ENCODE measurements at places on chromosomes 1 and 21.

GRCh38 chr1:55572878-55573734, 357.9 kb upstream of the USP24 start:
- DNase-seq, result no peak

DNA sequence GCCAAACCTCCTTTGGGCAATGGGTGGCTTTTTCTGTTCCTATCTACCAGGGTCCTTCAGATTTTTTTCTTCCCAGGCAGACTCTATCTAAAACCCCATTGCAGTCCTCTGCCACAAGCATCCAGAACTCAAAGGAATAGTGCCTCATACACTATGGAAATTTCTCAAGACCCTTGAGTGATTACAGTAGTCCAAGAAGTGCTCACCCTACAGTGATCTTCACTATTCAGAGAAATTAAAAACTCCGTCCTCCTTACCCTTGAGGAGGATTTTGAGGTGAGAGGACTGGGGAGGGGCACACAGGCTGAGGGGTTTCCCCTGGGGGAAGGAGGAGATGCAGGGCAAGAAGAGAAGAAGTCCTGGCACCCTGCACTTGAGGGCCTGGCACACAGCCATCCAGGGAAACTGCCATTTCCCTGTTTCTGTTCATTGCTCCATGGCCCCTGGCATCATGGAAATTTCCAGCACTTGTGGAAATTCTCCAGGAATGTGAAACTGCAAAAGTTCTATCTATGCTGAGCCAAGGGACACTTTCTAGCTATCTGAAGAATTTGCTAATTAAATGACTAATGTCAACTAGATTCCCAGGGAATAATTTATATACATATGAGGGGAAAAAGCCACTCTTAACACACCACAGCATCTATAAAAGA, 102.5 kb upstream of the ATP1B1 start:
- DNase-seq, result no peak

- DNase-seq, result peak; percentile 76
These were observed 122.2 kb downstream of the CCDC185 start for GRCh38 chr1:223515421-223515820.

DNA sequence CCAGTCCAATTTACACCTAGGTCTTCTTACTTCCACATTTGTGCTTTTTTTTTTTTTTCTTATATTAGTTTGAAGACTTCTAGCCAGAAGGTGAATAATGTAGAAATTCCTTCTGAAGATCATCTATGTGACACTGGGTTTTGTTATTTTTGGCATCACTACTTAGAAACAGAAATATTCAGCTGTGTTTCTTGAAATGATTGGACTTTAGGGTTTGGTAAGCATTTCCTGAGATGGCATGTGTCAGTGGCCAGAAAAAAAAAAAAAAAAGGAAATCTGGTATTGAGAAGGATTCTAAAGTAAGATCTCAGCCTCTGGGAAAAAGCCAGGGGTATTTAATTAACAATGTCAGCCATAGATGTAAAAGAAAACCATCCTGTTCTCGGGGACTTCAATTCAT, 43.4 kb upstream of the LRRC8C start:
- no peak for DNase-seq

GRCh38 chr1:221823149-221823548, 81.3 kb upstream of the DUSP10 start:
- no peak for DNase-seq

DNA sequence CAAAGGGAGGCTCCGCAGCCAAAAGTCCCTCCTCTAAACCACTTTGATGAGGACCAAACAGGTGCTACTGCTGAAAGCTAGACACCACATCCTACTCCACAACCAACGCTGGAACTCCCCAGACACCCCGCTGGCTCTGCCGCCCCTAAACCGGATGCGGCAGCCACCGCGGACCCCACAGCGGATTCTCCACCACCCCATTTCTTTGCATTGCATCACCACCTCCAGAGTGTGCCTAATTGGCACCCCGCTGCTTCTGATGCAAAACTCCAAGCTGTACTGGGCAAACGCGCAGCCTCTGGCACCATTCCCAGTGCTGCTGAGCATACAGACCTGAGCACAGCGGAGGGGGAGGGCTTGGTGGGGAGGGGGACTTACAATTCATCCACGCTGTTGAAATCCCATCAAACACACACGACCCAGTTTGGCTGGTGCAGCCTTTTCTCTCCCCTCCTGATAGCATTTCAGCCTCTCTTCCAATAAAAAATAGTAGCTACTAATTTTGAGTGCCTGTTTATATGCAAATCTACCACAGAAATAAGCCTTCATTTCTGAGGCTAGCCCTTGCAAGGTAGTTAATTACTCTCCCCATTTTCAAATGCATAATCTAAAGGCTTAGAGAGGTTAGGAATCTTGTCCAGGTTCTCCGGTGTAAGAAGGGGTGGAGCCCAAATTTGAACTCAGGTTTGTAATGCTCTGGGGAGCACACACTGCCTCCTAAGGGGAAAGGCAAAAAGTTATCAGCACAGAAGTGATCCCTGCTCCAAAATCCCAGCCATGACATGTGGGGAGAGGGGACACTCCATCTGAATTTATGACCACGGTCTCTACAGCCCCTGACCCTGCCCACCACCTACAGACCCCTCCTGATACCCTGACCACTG, 12.2 kb upstream of the RGS16 start:
- DNase-seq, result peak; percentile 98

Measured in Jurkat, Clone E6-1 (cell line).